ENCODE measurements at places on chromosomes 4 and X. TPM values are rescaled to one million over a fixed set of nuclear protein-coding genes. Genes with fewer than 3 reads are reported as not detected.

DNA sequence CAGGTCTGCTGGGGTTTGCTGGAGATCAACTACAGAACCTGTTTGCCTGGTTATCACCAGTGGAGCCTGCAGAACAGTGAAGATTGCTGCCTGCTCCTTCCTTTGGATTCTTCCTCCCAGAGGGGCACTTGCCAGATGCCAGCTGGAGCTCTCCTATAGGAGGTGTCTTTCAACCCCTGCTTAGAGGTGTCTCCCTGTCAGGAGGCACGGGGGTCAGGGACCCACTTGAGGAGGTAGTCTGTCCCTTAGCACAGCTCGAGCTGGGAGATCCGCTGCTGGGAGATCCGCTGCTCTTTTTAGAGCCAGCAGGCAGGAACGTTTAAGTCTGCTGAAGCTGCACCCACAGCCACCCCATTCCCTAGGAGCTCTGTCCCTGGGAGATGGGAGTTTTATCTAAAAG is 1806.3 kb upstream of the ADGRL3 start:
- DNase-seq, result no peak

GRCh38 chr4:114180481-114180880 is 201.0 kb upstream of the ARSJ start:
- peak; percentile 80 for DNase-seq

The KLHL13 gene
- total RNA-seq, result 13.8 TPM

GRCh38 chr4:153890761-153891160 is 101.9 kb upstream of the SFRP2 start:
- DNase-seq, result peak; percentile 3

The SOX3 gene
- total RNA-seq, result not detected

The XPNPEP2 gene
- total RNA-seq, result not detected

The EXOSC9 gene
- 31.2 TPM for total RNA-seq

DNA sequence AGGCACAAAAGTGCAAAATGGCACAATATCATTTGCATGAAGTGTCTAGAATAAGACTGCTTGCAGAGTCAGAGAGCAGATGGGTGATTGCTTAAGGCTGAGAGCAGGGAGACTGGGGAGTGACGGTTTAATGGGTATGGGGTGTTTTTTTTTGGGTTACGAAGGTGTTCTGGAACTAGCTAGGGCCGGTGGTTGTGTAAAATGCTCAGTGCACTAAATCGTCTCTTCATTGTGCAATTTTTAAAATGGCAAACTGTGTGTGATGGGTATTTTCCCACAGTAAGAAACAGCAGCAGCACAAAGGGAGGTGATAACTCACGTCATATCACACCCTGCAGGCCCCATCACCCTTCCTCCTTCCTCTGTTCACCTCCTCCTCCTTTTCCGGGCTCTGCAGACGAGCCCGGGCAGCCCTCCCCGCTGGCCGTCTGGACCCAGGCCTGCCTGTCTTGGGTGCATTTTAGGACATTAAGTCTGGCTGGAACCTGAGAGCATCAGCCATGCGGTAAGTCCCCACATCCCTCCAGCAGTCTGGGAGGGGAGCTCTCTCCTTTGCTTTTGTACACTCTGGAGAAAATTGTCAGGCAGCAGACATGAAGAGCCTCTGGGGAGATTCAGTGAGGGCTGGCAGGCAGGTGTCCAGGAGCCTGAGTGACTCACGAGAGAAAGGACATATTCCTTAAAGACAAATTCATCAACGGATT is 42.7 kb downstream of the ASMT start:
- no peak for DNase-seq

- peak; percentile 64 for DNase-seq
Observed at GRCh38 chr4:8528713-8529112, 51.5 kb upstream of the GPR78 start.

DNA sequence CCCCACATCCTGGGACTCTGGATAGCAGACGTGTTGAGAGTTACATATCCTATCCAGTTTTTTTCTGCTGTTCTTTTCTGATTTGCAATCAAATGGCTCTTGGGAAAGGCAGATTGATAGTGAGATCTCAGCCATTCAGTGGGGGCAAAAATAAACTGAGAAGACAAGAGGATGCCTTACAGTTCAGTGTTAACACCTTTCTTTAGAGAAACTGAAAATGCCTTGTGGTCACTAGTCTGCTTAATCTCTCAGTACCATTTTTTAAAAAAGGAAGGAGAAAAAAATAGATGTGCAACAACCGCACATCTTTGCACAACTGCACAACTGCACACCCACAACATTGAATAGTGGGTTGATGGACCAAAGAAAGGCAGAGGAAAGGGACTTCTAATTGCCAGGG is 109.3 kb downstream of the ARHGEF9 start:
- DNase-seq, result no peak

All from osteoblast (primary cell).